ENCODE measurements at places on chromosomes 12 and 14. TPM values are rescaled to one million over a fixed set of nuclear protein-coding genes. Genes with fewer than 3 reads are reported as not detected.

Gene IRF9
- 33.2 TPM for total RNA-seq

Gene SERPINA10
- total RNA-seq: not detected

Gene ADAM21
- total RNA-seq: not detected

Gene SIRT4
- total RNA-seq: 4.1 TPM

Gene DAO
- total RNA-seq: not detected

Gene BCL2L14
- total RNA-seq: not detected

GRCh38 chr12:121452985-121453360 is 53.1 kb downstream of the RNF34 start:
- DNase-seq: no peak

- DNase-seq: no peak
These were observed 12.8 kb downstream of the PGF start for GRCh38 chr14:74942608-74943007.

DNA sequence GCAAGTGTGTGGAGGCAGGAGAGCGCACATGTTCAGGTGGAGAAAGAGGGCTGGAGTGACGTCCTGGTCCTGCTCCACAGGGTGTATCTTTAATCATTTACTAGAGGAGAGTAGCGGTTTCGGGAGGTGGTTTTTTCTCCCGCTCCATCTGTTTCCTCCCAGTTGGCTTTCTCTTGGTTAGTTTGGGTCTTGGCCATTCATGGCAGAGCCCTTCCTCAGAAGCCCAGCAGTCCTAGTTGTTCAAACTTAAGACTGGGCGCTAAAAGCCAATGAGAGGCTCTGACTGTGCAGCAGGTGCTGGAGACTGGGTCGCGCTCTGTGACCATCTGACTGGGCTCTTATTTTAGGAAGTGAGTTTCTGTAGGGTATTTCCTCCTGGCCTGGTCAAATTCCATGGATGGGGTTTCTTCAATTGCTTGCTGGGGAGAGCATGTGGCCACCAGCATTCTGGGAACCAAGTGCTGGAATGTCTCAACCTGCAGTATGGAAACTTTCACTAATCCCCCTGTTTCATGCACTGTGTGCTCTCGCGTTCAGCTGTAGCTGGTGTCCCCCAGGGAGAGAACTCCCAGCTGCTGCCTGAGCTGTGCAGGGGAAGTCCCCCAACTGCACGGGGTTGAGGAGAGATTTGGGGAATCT is 27.4 kb upstream of the TSPAN9 start:
- DNase-seq: no peak

GRCh38 chr12:116399055-116399454 is 121.6 kb upstream of the MED13L start:
- no peak for DNase-seq

- DNase-seq: no peak
These were observed 38.6 kb downstream of the ARF6 start for GRCh38 chr14:49931523-49931922.

GRCh38 chr14:69449216-69449615 is 35.3 kb upstream of the PLEKHD1 start:
- DNase-seq: no peak

DNA sequence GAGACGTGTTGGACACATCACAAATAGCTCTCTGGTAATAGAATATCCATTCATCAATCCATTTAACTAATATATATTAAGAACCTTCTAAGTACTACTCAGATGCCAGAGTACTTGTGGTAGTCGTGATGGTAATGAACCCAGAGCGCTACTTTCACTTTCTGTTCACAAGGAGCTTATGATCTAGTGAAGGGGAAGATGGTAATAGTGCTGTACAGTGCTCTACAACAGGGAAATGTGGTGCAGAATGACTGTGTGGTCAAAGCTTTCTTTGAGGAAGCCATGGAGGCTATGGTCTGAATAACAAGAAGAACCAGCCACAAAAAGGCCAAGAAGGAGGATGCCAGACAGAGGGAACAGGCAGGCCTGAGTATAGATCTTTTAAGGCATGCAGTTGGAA is 212.0 kb downstream of the PTPRO start:
- DNase-seq: no peak

DNA sequence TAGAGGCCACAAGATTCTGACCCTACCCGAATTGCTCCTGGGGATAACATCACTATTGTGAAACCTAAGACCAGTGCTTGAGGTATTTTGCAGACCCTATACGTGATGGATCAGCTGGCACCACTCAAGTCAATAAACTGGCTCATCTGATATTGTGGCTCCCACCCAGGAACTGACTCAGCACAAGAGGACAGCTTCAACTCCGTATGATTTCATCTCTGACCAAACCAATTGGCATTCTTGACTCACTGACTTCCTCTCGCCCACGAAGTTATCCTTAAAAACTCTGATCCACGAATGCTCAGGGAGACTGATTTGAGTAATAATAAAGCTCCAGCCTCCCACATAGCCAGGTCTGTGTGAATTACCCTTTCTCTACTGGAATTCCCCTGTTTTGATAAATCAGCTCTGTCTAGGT is 1036.1 kb upstream of the TMEM132C start:
- no peak for DNase-seq

DNA sequence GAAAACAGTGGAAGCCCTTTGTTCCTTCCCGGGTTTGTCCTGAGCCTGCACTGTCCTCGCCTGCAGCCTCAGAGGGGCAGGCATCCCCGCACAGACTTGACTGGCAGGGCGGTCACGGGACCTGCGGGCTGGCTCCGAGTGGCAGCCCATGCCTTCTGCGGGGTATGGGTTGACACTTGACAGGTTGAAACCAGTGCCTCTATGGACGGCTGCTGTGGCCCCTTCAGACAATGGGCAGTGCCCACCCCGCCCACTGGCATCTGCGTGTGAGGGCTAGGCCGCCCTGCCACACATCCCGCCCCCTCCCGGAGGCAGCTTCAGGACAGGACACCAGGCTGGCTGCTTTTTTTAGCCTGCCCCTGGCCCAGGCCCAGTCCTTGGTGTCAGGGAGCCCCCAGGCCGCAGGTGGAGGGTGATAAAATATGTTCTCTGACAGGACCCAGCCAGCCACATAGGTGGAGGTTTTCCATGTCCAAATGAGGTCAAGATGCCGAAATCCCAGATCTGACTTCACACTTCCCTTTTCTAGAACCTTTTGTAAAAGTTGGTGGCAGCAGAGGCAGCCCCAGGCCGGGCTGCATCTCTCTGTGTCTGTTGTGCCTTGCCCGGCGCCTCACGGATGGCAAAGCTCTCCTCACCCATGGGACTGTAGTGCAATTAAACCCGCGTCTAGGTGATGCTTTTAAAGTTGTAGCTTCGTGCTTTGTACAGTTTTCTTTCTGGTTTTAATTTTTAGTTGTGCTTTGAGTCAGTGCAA is 10.0 kb downstream of the ANKRD9 start:
- DNase-seq: no peak

DNA sequence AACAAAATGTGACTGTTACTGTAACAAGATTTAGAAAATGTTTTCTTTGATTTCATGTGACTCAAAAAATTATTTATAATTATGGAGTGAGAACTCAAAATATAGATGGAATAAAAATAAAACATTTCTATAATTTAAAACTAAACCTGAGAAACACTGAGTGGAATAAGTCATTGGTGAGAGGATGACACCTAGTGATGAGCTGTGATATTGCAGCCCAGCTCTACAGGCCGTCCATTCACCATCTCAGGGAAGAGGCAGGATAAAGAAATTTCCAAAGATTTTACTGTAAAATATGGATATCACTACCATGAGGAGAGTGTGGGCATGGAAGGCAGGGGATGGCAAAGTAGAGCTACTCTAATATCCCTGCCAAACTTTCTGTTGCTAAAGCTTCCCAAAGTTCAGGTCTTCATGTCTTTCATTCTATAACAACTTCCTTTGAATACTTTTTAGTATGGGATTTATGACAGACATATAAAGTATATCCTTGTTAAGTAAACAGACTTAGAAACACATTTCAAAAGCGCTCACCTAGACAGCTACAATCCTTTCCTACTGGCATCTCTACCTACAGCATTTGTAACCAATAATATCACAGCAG is 308.0 kb downstream of the ITPR2 start:
- DNase-seq: no peak

GRCh38 chr14:81427348-81428058 is 27.4 kb upstream of the STON2 start:
- DNase-seq: no peak

DNA sequence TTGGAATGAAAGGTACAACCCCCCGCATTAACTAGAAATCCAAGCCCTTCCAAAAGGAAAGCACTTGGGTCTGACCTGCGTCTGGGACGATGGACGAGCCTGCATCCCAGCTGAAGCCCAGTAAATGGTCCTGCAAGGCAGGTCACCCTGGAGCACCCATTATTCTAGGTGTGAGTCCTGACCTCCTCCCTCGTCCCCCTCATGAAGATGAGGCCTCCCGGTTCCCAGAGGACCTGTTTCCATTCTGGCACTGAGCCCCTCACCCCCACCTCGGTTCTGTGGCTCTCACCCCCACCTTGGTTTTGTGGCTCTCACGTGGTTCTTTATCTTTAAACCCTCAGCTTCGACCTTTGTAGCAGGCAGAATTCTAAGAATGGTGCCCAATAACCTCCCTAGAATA is 7.3 kb downstream of the IFI27 start:
- peak; percentile 8 for DNase-seq

All from uterus (tissue), 4 donors.